T-helper 2 cell (primary cell): ENCODE measurements at places on chromosomes 12 and 14.

- no peak for DNase-seq
These were observed 278.6 kb downstream of the DUSP6 start for GRCh38 chr12:89073659-89074058.

DNA sequence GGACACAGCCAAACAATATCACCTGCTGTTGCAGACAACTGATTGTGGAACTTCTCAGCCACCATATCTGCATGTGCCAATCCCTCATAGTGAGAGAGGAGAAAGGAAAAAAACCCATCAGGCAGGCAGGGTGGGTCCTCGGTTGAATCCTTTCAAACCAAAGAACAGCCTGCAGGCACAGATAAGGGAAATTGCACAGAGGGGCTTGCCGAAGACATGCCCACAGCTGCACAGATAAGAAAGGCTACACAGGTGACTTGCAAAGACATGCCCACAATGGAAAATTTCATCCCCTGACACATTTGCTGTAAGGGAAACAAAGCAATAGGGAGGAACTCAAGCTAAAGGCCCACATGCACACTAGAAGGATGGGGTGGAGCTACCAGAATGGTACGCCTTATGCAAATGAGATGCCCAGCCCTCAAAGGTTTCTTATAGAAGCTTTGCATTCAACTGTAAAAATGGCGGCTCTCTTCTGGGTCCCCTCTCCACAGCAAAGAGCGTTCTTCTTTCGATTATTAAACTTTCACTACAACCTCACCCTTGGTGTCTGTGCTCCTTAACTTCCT is 170.0 kb upstream of the TMPO start:
- DNase-seq: no peak

- DNase-seq: no peak
These were observed 15.3 kb upstream of the DPF3 start for GRCh38 chr14:72909163-72909562.

DNA sequence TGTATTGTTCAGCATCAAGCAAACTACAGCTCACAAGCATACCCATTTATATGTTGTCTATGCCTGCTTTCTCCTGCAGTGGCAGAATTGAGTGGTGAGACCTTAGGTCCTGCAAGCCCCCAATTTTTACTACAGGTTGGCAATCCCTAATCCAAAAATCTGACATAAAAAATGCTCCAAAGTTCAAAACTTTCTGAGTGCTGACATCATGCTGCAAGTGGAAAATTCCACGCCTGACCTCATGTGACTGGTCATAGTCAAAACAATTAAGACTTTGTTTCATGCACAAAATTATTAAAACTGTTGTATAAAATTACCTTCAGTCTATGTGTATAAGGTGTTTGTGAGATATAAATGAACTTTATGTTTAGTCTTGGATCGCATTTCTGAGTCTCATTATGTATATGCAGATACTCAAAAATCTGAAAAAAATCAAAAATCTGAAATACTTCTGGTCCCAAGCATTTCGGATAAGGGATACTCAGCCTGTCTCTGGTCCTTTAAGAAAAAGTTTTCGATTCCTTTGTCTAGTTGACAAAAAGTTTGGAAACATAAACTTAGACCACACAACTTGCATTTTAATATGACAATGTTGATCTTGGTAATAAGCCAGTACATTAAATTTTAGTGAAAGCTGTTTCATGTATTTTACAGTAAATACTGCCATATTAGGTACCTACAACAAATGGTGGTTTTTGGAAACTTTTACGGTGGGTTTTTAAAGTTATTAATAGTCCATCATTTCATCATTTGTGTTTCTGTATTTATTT is 81.5 kb downstream of the AEBP2 start:
- no peak for DNase-seq

DNA sequence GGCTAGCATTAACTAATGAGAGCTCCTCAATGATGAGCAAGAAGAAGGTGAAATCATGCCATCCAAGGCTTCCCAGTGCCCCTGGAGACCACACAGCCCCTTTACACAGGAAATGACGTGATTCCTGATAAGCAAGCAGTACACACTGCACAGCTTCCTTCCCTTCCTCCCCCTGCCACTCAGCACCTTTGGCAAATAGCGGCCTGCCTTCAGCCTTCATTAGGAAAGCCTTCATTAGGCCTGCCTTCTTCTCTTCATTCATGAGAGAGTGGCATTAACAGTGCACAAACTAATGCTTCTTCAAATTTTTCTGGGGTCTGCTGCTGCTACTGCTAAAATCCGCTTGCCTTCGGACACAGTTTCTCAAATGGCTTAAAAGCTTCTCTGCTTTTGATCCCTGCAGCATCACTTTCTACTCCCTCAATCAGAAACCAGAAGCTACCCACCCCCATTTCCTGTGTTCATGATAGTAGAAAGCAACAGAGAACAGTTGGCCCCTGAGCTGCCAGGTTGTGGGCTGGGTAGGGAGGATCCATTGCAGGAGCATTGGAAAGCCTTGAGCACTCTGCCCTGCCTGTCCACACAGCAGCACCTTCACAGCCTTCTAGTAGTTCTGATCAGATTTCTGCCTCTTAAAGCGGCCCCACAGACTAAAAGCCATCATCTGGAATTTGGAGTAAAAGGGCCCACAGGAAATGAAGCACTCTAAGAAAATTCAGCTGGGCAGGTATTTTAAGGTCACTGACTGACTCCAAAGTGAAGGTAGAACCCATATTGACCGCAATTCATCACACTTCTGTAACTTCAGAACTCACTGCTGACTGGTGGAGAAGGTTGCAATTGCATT is 103.8 kb upstream of the ETV6 start:
- DNase-seq: peak; percentile 37

DNA sequence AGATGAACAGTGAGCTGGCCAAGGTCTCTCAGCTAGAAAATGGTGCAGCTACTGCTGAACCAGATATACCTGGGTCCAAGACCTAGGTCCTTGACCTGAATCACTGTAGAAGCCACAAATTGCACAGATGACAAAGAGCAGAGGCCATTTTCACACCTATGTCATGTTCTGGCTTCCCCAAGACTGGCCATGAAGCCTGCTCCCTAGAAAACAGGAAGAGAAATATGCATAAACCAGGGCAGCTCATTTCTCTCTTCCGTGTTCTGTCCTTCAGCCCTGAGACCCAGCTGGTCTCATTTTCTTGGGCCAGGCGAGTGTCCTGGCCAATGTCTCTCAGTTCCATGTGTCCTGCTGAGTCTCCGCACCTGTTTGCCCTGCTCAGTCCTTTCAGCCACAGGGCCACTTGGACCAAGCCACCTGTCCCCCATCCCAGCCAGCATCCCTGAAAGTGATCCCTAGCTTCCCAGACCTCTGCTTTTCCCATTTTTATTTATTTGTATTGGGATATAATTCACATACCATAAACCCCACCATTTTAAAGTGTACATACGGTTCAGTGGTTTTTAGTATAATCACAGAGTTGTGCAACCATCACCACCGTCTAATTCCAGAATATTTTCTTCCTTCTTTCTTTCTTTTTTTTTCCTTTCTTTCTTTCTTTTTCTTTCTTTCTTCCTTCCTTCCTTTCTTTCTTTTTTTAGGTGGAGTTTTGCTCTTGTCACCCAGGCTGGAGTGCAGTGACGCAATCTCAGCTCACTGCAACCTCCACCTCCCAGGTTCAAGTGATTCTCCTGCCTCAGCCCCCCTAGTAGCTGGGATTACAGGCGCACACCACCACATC is 27.0 kb downstream of the P2RX7 start:
- DNase-seq: no peak

- DNase-seq: no peak
These were observed 195.2 kb downstream of the ATXN7L3B start for GRCh38 chr12:74732826-74733225.

DNA sequence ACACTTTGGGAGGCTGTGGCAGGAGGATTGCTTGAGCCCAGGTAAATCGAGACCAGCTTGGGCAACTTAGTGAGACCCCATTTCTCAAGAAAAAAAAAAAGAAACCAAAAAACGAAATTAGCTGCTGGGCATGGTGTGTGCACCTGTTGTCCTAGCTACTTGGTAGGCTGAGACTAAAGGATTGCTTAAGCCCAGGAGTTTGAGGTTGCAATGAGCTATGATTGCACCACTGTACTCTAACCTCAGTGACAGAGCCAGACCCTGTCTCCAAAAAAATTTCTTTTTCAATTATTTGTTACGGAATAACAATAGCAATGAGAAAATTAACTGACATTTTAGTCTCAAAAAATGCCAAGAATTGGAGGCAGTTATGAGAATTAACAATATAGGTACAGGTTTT is 128.0 kb downstream of the CCDC91 start:
- DNase-seq: no peak

- DNase-seq: no peak
These were observed 21.9 kb upstream of the PGF start for GRCh38 chr14:74977164-74977900.

DNA sequence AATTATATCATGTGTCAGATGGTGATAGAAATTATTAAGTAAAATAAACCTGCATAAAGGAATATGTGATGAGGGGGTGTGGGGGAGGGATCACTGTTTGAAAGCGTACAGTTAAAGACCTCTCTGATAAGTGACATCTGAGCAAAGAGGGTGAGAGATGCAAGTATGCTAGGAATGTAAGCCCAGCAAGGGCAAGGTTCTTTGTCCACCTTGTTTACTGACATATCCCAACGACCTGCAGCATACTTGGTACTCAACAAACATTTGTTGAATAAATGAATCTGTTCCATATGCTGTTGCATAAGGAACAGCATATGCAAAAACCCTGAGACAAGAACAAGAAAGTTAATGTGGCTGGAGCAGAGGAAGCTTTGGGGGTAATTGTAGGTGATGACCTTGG is 12.0 kb upstream of the MDM1 start:
- no peak for DNase-seq

DNA sequence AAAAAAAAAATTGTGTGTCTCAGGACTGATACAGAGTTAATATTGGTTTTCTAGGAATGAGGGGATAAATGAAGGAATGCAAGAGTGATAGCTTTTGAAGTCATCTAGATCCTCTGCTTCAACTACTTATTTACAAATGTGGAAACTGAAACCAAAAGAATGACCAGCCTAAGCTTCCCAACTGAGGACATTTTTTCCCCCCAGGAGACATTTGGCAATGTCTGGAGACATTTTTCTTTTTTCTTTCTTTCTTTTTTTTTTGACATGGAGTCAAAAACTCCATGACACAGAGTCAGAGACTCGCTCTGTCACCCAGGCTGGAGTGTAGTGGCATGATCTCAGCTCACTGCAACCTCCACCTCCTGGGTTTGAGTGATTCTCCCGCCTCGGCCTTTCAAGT is 15.3 kb downstream of the DLK1 start:
- no peak for DNase-seq

DNA sequence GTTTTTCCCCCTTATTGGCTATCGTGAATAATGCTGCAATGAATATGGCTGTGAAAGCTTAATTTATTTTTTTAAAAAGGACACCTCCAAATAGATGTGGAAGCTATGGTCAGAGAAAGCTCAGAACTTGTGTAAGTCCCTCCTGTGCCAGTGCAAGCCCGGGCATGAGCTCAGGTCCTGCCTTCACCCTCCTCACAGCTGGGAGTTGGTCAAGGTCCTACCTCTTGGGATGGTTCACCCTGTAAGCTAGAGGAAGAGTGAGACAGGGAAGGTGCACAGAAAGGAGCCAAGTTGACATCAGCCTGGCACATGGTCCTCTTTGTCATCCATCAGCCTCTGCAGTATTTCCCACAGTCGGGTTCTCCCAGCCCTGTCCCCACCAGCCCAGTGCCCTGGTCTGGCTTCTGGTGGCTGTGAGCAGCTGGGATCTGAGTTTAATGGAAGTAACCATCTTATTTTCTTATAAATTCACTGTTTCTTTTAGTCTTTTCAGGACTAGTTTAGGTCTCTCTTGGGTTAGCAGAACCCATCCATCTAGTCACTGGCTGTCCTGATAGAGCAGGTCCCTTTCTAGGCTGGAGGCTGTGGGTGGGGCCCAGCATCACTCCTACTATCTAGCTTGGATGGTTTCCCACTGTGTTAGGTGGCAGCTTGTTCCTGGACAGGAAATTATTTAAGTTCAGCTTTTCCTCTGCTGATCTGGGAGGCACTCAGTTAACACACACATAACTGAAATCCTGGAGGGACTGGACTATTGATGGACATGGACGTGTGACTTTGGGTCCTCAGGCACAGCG is 11.8 kb upstream of the PLEKHG3 start:
- DNase-seq: no peak

- no peak for DNase-seq
These were observed 85.9 kb upstream of the CCDC91 start for GRCh38 chr12:28104316-28104715.

GRCh38 chr14:69637503-69638031 is 26.2 kb downstream of the SUSD6 start:
- DNase-seq: no peak

- DNase-seq: no peak
These were observed 43.7 kb upstream of the TSPAN9 start for GRCh38 chr12:3033539-3033867.

- no peak for DNase-seq
These were observed 2.6 kb downstream of the SOAT2 start for GRCh38 chr12:53105712-53106439.
